ENCODE measurements at places on chromosomes 11 and 22. TPM values are rescaled to one million over a fixed set of nuclear protein-coding genes. Genes with fewer than 3 reads are reported as not detected.
A peak's percentile ranks its signal among the peaks of the same experiment; 100 is the strongest.

The FGF3 gene
- total RNA-seq: not detected

The HEPN1 gene
- not detected for total RNA-seq

The ATF4 gene
- 101 TPM for total RNA-seq

The SERHL2 gene
- total RNA-seq: 1.7 TPM

The ISX gene
- not detected for total RNA-seq

The MS4A6E gene
- total RNA-seq: not detected

- H3K4me3 ChIP-seq: no peak overlapping the region
- no peaks in the 10 kb centered on the region for H3K27me3 ChIP-seq
- H3K4me1 ChIP-seq: no peaks in the 10 kb centered on the region
- no peaks in the 10 kb centered on the region for H3K36me3 ChIP-seq
Measured at GRCh38 chr11:122741613-122742300, 86.2 kb downstream of the UBASH3B start.

- H3K27ac ChIP-seq: no peak overlapping the region
- no peaks in the 10 kb centered on the region for H3K36me3 ChIP-seq
- no peak for DNase-seq
- no peaks in the 10 kb centered on the region for H3K4me1 ChIP-seq
- H3K27me3 ChIP-seq: no peaks in the 10 kb centered on the region
Measured at GRCh38 chr11:102967497-102967896, 12.0 kb upstream of the MMP13 start.

GRCh38 chr11:65274735-65275682, 13.2 kb downstream of the POLA2 start:
- H3K4me1 ChIP-seq: peaks cover 15% of the 10 kb centered on the region
- peaks cover 21% of the 10 kb centered on the region for H3K36me3 ChIP-seq
- peak overlapping the region; percentile 74 for H3K27ac ChIP-seq
- H3K4me3 ChIP-seq: no peak overlapping the region
- H3K27me3 ChIP-seq: no peaks in the 10 kb centered on the region
- DNase-seq: peak; percentile 47

DNA sequence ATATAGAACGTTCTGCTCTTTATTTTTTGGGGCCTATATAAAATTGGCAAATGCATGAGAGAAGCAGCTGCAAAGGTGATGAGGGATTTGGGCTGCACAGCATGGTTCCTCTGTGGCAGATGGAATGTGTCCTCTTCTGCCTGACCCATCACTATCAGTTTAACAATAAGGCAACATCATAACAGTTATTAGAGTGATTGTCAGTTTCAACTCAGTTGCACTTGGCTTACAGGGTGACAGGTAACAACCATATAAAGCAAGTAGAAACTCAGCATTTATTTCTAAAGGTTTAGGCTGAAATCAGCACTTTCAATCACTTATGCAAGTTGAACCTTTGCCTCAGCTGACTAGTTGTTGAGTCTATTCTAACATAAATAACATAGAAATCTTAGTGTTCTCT, 935.4 kb upstream of the CHORDC1 start:
- H3K4me1 ChIP-seq: peaks cover 2% of the 10 kb centered on the region
- no peak for DNase-seq

DNA sequence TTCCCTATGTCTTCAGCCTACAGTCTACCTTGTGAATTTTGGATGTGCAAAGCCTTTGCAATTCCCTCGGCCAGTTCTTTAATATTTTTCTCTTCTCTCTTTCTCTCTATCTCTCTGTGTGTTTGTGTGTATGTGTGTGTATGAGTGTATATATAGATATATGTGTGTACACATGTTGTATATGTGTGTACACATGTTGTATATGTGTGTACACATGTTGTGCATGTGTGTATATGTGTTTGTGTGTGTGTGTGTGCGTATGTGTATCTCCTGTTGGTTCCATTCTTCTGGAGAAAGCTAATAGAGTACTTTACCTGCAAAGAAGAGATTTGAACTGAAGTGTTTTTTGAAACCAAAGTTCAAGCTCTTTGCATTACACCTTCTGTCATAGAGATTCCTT, 155.0 kb downstream of the LUZP2 start:
- H3K36me3 ChIP-seq: no peaks in the 10 kb centered on the region
- H3K27me3 ChIP-seq: no peaks in the 10 kb centered on the region
- H3K4me1 ChIP-seq: no peaks in the 10 kb centered on the region

DNA sequence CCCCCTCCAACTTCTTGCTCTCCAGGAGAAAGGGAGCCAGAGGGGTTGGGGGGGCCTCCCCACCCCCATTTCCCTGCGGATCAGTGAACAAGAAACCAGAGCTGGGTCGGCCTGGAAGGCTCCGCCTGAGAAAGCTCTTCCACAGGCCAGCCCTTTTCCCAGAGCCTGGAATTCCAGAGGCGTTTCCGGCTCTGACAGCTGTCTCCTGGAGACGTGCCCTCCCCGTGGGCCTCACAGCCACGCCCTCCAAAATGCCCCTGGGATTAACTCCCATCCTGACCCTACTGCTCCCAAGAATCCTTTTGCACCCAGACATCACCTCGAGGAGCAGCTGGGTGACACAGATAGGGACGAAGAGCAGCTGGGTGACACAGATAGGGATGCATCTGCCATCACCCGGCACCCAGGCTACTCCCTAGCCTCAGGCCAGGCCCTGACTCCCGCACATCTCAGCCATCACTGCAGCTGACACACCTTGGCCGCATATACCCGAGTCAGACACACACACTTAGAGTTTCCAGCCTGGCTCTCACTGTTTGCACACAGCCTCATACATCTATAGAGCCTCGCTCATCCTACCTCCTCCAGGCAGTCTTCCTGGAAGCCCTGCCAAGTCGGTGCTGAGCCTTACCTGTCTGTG, 7.6 kb upstream of the CDC42EP1 start:
- H3K4me1 ChIP-seq: peaks cover 62% of the 10 kb centered on the region
- H3K27ac ChIP-seq: peak overlapping the region; percentile 82
- peak; percentile 82 for DNase-seq
- H3K36me3 ChIP-seq: no peaks in the 10 kb centered on the region

DNA sequence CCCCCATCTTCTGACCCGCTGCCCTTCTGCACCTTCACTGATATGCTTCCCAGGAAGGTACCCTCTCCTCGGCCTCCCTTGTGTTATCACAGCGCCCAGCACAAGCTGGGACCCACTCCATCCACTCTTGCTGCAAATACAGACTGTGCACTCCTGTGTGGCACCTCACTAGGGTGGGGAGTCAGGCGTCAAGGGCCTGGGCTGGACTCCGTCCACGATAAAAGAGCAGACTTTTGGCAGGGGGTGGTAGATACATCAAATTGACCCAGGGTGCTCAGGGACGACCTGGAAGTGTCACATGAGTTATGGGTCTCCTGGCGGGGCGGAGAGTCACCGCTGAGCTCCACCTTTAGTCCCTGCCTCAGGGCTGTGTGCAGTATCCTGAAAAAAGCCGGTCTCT, 908 bp downstream of the TRPM5 start:
- no peak overlapping the region for H3K4me3 ChIP-seq
- peaks cover 5% of the 10 kb centered on the region for H3K27me3 ChIP-seq
- H3K36me3 ChIP-seq: no peaks in the 10 kb centered on the region
- peaks cover 30% of the 10 kb centered on the region for H3K4me1 ChIP-seq
- no peak overlapping the region for H3K27ac ChIP-seq

DNA sequence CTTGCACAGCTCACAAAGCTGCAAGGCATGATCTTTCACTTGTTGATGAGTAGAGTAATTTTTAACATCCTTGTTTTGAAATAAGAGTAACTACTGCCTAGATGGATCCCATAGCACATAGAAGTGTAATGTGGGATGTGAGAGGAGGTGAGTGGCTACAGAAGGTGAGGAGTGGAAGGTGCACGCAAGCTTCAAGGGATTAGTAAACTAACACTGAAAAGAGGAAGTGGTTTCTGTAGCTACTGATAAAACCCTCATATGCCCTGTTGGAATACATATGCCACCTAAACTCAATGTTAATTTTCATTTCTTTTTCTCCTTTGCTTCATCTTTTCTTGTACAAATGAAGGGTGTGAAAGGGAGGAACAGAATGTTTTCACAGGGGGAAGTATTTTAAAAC, 22.0 kb upstream of the CTSC start:
- no peaks in the 10 kb centered on the region for H3K27me3 ChIP-seq
- no peak overlapping the region for H3K27ac ChIP-seq
- no peaks in the 10 kb centered on the region for H3K4me1 ChIP-seq
- no peak overlapping the region for H3K4me3 ChIP-seq
- no peak for DNase-seq
- no peaks in the 10 kb centered on the region for H3K36me3 ChIP-seq

DNA sequence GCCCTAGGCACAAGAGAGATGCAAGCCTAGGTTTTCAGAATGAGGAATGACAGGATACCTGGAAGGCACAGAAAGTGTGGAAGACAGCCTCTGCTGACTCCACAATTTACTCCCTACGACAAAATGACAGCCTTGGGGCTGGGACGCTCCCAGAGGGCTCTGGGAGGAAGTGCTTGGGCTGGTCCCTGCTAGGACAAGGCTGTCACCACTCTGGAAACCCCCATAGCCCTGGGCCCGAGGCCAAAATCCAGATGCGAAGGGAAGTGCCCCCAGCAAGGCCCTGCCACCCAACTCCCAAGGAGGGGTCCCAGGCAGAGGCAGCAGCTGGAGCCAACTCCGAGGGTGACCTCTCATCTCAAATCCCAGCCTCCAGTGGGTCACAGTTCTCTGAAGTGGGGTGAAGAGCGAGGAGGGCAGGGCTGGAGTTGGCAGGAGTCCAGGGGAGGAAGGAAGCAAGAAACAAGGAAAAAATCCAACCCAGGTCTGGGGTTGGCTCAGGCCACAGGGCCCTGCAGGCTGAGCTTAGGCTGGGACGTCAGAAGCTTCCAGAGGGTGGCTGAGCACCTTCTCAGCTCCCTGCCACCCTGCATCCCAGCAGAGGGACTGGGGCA, 6.3 kb upstream of the CDC42EP2 start:
- peak; percentile 55 for DNase-seq
- H3K36me3 ChIP-seq: peaks cover 7% of the 10 kb centered on the region
- peaks cover 7% of the 10 kb centered on the region for H3K4me1 ChIP-seq
- no peak overlapping the region for H3K4me3 ChIP-seq
- peaks cover under 1% of the 10 kb centered on the region for H3K27me3 ChIP-seq
- peak overlapping the region; percentile 27 for H3K27ac ChIP-seq

GRCh38 chr11:44256673-44257291, 53.2 kb downstream of the ALX4 start:
- no peak for DNase-seq
- H3K4me1 ChIP-seq: no peaks in the 10 kb centered on the region

DNA sequence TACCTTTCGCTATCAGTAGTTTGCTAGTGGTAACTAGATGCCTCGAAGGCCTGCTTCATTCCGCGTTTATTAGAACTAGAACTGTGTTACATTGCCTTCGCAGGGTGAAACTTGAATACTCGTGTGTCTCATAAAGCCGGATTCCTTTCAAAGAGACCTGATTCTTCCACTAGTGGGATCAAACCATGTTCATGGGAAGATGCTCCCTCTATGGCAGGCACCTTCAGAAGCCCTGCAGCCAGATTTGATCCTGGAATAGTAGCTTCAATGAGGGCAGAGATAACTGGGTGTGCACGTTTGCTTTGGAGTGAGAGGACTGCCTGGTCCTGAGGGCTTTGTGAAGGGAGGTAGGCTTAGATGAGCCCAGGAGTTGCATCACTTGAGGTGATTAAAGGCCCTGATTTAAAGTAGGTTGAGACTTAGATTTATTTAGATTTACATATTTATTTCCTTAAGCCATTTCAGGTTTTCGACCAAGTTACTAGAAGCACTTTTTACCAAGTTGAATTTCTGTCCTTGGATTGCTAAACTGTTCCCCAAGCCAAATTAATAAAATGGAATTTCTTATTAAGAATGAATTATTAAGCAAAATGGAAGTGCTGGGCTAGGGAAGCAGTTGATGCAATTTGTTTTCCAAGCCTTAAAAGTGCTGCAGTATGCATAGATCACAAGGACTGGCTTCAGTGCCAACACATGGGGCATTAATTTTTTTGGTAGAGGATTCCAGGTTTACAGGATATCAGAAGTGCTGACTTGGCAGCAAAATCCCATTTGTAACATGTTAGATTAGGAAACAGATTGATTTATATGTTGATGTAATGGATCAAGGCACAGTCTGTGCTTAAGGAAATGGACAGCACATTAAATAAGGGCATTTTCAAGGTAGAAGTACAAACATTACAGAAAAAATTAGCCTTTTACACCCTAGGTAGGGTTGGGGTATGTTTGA, 32.9 kb downstream of the APLP2 start:
- no peak overlapping the region for H3K4me3 ChIP-seq
- no peak overlapping the region for H3K27ac ChIP-seq
- no peaks in the 10 kb centered on the region for H3K27me3 ChIP-seq
- no peaks in the 10 kb centered on the region for H3K4me1 ChIP-seq
- no peak for DNase-seq
- H3K36me3 ChIP-seq: no peaks in the 10 kb centered on the region

DNA sequence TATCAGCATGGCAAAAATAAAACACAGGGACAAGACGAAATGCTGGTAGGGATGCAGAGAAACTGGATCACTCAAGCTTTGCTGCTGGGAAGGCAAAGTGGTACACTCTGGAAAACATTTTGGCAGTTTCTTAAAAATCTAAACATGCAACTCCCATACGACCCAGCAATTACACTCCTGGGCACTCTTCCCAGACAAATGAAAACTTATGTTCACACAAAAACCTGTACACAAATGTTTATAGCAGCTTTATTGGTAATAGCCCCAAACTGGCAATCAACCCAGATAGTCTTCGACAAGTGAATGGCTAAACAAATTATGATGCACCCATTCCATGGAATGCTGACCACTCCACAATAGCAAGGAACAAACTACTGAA, 35.8 kb upstream of the PRR5 start:
- H3K27me3 ChIP-seq: no peaks in the 10 kb centered on the region
- no peak overlapping the region for H3K4me3 ChIP-seq
- peaks cover 3% of the 10 kb centered on the region for H3K4me1 ChIP-seq
- no peak overlapping the region for H3K27ac ChIP-seq
- no peaks in the 10 kb centered on the region for H3K36me3 ChIP-seq
- no peak for DNase-seq

DNA sequence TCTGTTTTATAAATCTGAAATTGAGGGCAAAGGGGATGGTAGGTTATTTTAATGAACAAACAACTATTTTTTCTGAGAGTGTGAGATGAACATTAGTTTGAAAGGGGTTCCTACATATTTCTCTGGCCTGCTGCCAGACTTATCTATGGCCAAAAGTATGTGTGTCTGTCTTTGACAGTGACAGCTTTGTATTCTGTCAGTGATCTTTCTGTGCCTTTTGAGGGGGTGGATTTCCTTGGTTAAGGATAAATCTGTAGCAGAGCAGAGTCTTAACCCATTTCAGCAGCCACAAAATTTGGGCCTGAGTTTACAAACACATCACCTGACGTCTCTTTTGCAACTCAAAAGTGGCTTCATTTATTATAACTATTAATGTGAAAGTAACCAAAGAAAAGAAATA, 30.9 kb downstream of the ZFTA start:
- H3K27me3 ChIP-seq: no peaks in the 10 kb centered on the region
- peaks cover 15% of the 10 kb centered on the region for H3K4me1 ChIP-seq
- no peak overlapping the region for H3K27ac ChIP-seq
- H3K4me3 ChIP-seq: no peak overlapping the region
